ENCODE measurements at places on chromosomes 11 and 22. TPM values are rescaled to one million over a fixed set of nuclear protein-coding genes. Genes with fewer than 3 reads are reported as not detected.

The CYTH4 gene
- 70.8 TPM for polyA plus RNA-seq

The PAX6 gene
- polyA plus RNA-seq = not detected

The THY1 gene
- polyA plus RNA-seq = not detected

The OR2AT4 gene
- polyA plus RNA-seq = not detected

The CABP4 gene
- 3.9 TPM for polyA plus RNA-seq

The UFD1 gene
- polyA plus RNA-seq = 52.1 TPM

The HBB gene
- 60.1 TPM for polyA plus RNA-seq

The HEPN1 gene
- not detected for polyA plus RNA-seq

The CALCB gene
- 0.13 TPM for polyA plus RNA-seq

The TSGA10IP gene
- polyA plus RNA-seq = not detected

The OR5D13 gene
- not detected for polyA plus RNA-seq

The ST14 gene
- polyA plus RNA-seq = 94.1 TPM

The FSHB gene
- polyA plus RNA-seq = not detected

Data from IgD-negative memory B cell (primary cell).